A549 treated with CpdA at 1 μM for 4 hours (cell line): ENCODE measurements at places on chromosomes 1 and 21. TPM values are rescaled to one million over a fixed set of nuclear protein-coding genes. Genes with fewer than 3 reads are reported as not detected.

PRDM15 gene
- total RNA-seq, result 3.2 to 4.2 TPM (median 3.6 TPM) in 5 replicates

GBP1 gene
- total RNA-seq, result 0.07 to 0.34 TPM (median 0.13 TPM) in 5 replicates

HCN3 gene
- total RNA-seq, result 2.9 to 5.8 TPM (median 4.5 TPM) in 5 replicates

ZFP69B gene
- 1.6 to 2.1 TPM (median 1.7 TPM) in 5 replicates for total RNA-seq

PAFAH2 gene
- total RNA-seq, result 6.9 to 9.1 TPM (median 7.8 TPM) in 5 replicates

VAV3 gene
- 1.1 to 2.2 TPM (median 1.9 TPM) in 5 replicates for total RNA-seq

INTS3 gene
- total RNA-seq, result 18.5 to 22.8 TPM (median 21.8 TPM) in 5 replicates

TRIM45 gene
- total RNA-seq, result 0.97 to 1.7 TPM (median 1.3 TPM) in 5 replicates

DMBX1 gene
- total RNA-seq, result 0.61 to 1.5 TPM (median 0.82 TPM) in 5 replicates

FCRL4 gene
- total RNA-seq, result not detected in 5 replicates

NBPF3 gene
- total RNA-seq, result 4.9 to 8.3 TPM (median 6.2 TPM) in 5 replicates

ATAD3B gene
- 1.5 to 3.4 TPM (median 3.0 TPM) in 5 replicates for total RNA-seq

BRINP3 gene
- not detected in 5 replicates for total RNA-seq

EVA1C gene
- total RNA-seq, result 36.4 to 41.5 TPM (median 39.7 TPM) in 5 replicates

FCGR1A gene
- total RNA-seq, result not detected in 5 replicates

UBL4B gene
- total RNA-seq, result not detected in 5 replicates

ABCB10 gene
- total RNA-seq, result 15.3 to 19.6 TPM (median 18.0 TPM) in 5 replicates

SYT11 gene
- 0.96 to 1.4 TPM (median 1.3 TPM) in 5 replicates for total RNA-seq

SLC25A33 gene
- total RNA-seq, result 3.0 to 3.5 TPM (median 3.3 TPM) in 5 replicates

IGSF8 gene
- total RNA-seq, result 6.7 to 9.8 TPM (median 8.4 TPM) in 5 replicates

PLA2G4A gene
- total RNA-seq, result 10.0 to 13.1 TPM (median 10.9 TPM) in 5 replicates

GFI1 gene
- 0.15 to 0.26 TPM (median 0.20 TPM) in 4 of 5 replicates, not detected in the other for total RNA-seq

TFB2M gene
- 39.1 to 46.8 TPM (median 39.6 TPM) in 5 replicates for total RNA-seq

DNAJC28 gene
- 0.10 to 0.61 TPM (median 0.43 TPM) in 5 replicates for total RNA-seq

KIF17 gene
- 0.90 to 1.7 TPM (median 1.2 TPM) in 5 replicates for total RNA-seq

ZNF691 gene
- 5.7 to 7.6 TPM (median 6.7 TPM) in 5 replicates for total RNA-seq

SPRR5 gene
- total RNA-seq, result not detected in 5 replicates

S100A5 gene
- total RNA-seq, result 0.65 to 1.2 TPM (median 0.79 TPM) in 5 replicates

IL22RA1 gene
- total RNA-seq, result 3.5 to 4.9 TPM (median 4.1 TPM) in 5 replicates

COL8A2 gene
- 0.06 to 0.15 TPM (median 0.09 TPM) in 5 replicates for total RNA-seq

IFNLR1 gene
- 0.73 to 1.6 TPM (median 1.1 TPM) in 5 replicates for total RNA-seq

OR2T33 gene
- not detected in 5 replicates for total RNA-seq

HAX1 gene
- 95.2 to 114 TPM (median 101 TPM) in 5 replicates for total RNA-seq

CDK11B gene
- 25.2 to 27.7 TPM (median 26.6 TPM) in 5 replicates for total RNA-seq

DHX9 gene
- 167 to 205 TPM (median 176 TPM) in 5 replicates for total RNA-seq

GCSAML gene
- total RNA-seq, result not detected in 5 replicates

SLC41A1 gene
- total RNA-seq, result 22.7 to 30.9 TPM (median 24.2 TPM) in 5 replicates

CA6 gene
- not detected in 5 replicates for total RNA-seq

SMIM11 gene
- total RNA-seq, result 2.7 to 25.8 TPM (median 12.4 TPM) in 5 replicates

TRIM46 gene
- 1.2 to 1.6 TPM (median 1.5 TPM) in 5 replicates for total RNA-seq

ADAMTSL4 gene
- total RNA-seq, result 2.2 to 3.3 TPM (median 3.0 TPM) in 5 replicates

CFHR3 gene
- total RNA-seq, result 0.09 to 0.23 TPM (median 0.13 TPM) in 4 of 5 replicates, not detected in the other

GIPC2 gene
- total RNA-seq, result 0.02 to 0.04 TPM in 2 of 5 replicates, not detected in the others
